ENCODE measurements at places on chromosomes 16 and 17.

DNA sequence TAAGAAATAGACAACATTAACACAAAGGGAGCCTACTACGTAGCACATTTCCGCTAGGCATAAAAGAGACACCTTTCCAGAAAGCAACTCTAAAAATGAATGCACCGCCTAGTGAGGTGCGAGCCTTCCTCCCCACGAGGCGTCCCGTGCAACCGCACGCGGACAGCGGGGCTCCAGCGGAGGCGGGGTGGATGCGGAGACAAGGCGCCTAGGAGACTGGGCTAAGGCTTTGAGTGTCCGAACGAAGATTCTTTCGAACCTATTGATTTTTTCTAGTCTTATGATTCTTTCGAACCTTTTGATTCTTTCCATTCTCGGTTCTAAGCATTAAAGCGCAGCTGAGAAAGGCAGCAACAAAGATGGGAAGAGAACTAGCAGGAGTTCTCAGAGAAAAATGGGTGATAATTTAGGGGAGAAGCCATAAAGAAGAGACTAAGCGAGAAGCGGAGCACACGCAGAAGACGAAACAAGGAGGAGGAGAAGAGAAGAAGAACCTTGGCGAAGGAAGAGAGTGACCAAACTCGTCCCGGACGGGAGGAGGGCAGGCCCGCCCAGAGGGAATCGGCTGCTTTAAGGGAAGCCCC lies 394 bp upstream of the CPD start:
- DNase-seq, result peak; percentile 71

GRCh38 chr17:69678206-69678605 lies 263.7 kb downstream of the MAP2K6 start:
- no peak for DNase-seq

GRCh38 chr17:3972281-3972731 lies 8.1 kb upstream of the ATP2A3 start:
- DNase-seq, result peak; percentile 30

GRCh38 chr16:82033006-82033405 lies 2.0 kb upstream of the HSD17B2 start:
- DNase-seq, result no peak

- no peak for DNase-seq
Observed at GRCh38 chr17:77307479-77308198, 166.9 kb downstream of the SEC14L1 start.

DNA sequence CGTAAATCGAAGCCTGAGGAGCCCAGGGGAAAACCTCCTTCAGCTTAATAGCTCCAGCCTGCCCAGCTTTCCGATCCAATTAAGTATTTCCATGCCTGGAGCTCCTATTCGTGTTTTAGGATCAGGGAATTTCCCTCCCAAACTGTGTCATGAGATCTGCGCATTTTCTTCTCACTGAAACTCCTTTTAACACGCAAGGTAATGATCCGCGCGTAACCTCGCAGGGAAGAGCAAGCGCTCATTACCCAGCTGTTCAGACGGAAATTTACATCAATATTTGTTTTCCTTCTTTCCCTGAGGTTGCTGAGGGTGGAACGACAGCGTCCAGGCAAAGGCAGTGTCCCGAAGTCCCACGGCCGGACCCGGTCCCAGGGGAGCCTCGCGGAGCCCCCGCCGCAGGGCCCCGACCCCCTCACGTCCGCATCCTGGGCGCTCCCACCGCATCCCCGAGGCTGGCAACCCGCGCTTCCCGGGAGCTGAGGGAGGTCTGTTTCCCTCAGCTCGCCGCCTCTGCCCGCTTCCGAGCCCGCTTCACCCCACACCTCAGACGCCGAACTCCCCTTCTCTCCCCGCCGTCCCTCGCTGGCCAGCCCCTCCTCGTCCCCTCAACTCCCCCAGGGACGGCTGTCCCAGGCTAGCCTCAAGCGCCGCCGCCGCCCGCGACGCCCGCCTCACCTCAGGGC lies 415 bp downstream of the ABCA5 start:
- DNase-seq, result peak; percentile 48

- no peak for DNase-seq
Observed at GRCh38 chr16:65524997-65525396, 403.1 kb upstream of the CDH11 start.

DNA sequence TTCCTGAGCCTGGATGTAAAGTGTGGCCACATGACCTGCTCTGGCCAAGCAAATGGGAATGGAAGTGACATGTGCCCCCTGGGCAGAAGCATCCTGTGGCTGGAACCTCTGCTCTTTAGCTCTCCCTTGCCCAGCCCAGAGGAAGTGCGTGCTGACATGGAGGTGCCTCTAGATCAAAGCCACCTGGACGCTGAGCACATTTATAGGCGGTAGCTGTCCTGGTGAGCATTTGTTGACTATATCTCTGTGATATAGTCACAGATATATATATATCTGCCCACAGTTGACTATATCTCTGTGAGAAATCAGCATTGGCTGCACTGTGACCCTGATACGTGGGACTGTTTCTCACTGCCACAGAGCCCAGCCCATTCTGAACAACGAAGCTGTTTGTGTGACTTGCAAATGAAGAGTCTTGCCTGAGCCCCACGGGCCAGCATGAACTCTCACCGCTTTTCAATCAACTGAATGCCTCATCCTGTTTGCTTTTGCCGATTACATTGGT lies 118.8 kb downstream of the C16orf95 start:
- no peak for DNase-seq

GRCh38 chr17:17641621-17642409 lies 39.4 kb upstream of the RAI1 start:
- DNase-seq, result peak; percentile 84

DNA sequence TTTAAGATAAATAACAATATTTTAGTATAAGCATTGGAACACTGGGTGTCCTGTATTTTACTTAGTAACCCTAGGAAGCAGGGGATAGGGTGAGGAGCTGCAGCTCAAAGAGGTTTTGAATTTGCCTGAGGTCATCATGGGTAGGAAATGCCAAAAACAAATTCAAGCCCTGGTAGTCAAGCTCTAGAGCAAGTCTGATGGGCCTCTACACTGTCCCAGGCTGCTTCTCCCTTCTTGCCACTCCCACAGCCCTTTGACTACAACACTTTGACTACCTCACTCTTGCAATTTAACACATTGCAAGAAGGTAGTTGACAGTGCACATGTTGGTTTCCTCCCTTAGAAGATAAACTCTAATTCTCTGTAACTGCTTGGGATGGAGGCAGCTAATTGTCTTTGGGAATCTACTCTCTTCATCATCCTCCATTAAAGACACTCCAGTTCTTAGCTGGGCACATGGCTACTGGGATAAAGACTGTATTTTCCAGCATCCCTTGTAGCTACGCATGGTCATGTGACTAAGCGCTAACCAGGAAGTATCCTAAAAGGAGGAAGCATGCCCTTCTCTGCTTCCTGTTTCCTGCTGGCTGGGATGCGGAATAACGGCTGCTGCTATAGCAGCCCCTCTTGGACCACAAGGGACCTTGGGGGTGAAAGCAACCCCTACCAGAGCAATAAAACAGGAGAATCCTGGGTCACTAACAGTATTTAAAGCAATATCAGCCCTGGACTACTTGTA lies 30.7 kb upstream of the SSTR2 start:
- DNase-seq, result no peak

GRCh38 chr17:80274331-80274730 lies 13.7 kb downstream of the RNF213 start:
- DNase-seq, result no peak

DNA sequence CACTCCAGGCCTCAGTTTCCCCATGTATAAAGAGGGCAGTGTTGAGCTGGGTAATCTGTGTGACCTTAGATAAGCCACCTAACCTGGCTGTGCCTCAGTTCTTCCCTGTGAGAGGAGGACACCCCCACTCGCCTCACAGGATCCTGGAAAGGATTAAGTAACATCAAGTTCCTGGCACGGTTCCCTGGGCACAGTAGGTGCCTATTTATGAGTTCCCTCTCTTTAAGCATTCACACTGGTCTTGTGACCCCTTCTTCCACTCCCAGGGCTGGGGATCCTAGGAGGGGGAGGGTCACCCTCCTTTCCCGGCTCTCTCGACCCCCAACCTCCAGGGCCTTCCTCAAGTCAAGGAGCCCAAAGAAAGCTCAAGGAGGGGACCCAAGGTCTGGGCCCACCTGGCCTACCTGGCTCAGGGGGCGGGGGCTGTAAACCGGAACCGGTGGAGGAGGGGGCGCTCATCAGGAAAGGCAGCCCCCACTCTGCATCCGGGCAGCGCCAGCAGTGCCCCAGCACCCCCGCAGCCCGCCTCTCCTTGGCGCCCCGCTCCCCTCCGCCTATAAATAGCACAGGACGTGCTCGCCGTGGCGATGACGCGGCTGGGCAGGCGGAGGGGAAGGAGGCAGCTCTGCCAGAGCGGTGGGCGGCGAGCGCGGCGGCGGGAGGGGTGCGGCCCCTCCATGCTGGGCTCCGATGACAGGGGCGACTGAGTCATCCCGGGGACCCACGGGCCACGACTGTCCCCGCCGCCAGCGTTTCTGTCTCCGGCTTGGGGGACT lies 9.4 kb downstream of the RPL19 start:
- peak; percentile 83 for DNase-seq

DNA sequence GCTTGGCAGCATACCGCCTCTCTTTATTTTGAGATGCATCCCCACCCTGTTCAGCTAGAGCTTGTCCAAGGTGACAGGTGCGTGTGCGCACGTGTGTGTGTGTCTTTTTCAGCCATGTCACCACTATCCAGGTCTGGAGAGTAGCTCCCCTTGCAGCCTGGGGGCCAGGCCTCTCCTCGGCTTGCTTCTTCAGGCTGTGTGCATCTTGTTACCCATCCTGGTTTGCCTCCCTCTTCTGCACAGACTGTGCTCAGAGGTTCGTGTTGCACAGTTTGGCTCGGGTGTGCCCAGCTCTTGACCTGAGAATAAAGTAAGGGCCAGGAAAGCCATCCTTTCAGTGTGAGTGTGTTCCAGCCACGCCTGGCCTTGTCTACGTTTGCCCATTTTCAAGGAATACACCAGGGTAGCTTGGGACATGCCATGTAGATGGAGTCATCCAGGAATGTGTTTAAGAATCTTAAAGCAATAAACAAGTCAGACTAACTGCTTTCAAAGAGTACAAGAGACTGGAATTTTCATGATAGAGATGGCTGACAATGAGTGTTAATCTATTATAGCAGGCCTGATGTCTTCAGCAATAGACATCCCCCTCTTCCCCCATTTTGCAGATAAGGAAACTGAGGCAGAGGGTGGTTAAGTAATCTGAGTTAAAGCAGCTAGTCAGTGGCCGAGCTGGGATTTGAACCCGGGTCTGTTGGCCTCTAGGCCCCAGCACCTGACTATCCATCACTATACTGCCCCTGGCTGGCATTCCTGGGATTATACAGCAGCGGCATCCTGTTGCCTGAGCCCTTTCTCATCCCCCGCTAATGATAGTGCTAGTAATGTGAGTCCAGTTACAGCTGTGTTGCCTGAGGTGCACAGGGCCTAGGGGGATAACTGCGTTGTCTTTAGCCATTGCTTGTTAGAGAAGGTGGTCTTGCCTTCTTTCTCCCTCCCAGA lies 77.9 kb downstream of the KSR1 start:
- no peak for DNase-seq

DNA sequence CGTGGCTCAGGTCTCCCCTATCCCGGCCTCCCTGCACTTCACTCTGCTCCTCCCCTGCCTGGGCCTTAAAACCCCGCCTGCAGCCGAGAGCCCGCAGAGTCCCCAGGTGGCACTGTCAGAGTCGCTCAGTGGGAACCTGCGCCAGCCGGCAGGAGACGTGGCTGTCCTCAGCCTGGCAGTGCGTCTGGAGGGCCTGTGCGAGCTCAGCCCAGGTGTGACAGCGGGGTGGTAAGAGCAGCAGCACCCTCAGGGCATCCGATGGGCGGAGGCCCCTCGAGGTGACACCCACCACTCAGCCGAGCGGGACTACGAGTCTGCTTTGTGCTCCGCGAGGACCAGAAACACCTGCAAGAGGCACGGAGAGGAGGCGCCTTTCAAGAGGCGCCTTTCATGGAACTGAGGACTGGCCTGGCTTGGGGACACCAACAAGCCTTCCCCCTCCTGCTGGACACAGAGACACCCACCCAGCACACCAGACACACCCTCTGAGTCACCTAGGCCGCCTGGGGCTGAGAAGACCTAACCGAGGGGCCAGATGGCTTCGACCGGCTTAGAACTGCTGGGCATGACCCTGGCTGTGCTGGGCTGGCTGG lies at the start of gene CLDN9:
Gene CLDN9 (plus strand): TSS at position 96 of the 593 bp plus-strand sequence. CDS start 440 bp downstream, at position 536.
- DNase-seq, result no peak

Measured in right forelimb (tissue), 1 donor.